Lower lobe of right lung (tissue), 2 donors: ENCODE measurements at places on chromosomes 7 and 10.

GRCh38 chr7:136925044-136925443 lies 56.6 kb downstream of the CHRM2 start:
- H3K27me3 ChIP-seq: no peaks in the 10 kb centered on the region
- no peak for DNase-seq
- no peaks in the 10 kb centered on the region for H3K36me3 ChIP-seq

GRCh38 chr7:103636153-103636552 lies 190.1 kb upstream of the SLC26A5 start:
- DNase-seq: no peak
- H3K27me3 ChIP-seq: no peaks in the 10 kb centered on the region
- H3K4me3 ChIP-seq: no peak overlapping the region
- no peak overlapping the region for H3K27ac ChIP-seq

DNA sequence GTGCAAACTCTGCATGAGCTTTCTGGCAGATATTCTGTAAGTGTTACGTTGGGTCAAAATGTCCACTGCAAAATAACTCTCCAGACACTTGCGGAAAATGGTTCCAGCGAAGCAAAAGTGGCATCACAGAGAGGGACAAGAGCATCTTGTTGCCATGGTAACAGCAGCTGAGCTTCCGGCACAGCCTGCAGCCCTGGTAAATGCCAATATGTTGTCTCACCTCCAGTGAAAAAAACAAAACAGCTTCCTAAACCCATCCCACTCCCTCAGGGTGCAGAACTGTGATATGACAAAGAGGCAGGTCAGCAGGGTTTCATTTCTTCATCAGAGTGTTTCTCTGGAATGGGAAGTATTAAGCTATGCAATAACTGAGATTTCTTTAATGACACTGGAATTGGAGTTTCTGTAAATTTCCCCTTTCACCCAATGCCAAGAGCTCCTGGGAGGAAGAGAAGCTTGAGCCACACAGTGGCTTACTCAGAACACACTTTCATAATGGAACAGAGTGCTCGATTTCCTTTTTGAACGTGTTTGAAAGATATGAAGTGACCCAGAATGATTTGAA lies 65.6 kb downstream of the FOXI2 start:
- H3K36me3 ChIP-seq: no peaks in the 10 kb centered on the region
- DNase-seq: no peak
- no peaks in the 10 kb centered on the region for H3K4me1 ChIP-seq

DNA sequence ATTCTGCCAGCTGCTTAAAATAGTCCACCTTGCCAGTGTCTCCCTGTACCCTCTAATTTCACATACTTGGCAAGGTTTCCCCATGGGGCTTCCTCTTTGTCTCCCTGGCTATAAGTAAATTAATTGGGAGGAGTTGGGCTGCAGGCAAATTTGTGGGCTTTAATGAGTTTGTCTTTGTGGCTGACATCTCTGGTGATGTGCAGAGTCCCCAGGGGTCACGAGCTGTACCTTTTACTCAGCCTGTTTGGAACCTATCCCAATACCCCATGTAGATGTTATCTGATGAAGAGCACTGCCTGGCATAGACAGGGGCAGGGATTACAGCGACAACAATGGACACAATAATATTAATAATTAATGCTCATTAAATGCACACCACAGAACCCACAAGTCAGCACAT lies 132.5 kb downstream of the SLIT1 start:
- H3K4me1 ChIP-seq: no peaks in the 10 kb centered on the region
- no peaks in the 10 kb centered on the region for H3K36me3 ChIP-seq
- DNase-seq: no peak
- no peak overlapping the region for H3K27ac ChIP-seq
- no peak overlapping the region for H3K4me3 ChIP-seq

- no peak overlapping the region for H3K27ac ChIP-seq
- no peaks in the 10 kb centered on the region for H3K36me3 ChIP-seq
- H3K27me3 ChIP-seq: no peaks in the 10 kb centered on the region
- no peak overlapping the region for H3K4me3 ChIP-seq
- H3K4me1 ChIP-seq: peaks cover 4% of the 10 kb centered on the region
- no peak for DNase-seq
These were observed 15.3 kb upstream of the KCNIP2 start for GRCh38 chr10:101858723-101859500.

GRCh38 chr10:61021926-61022325 lies 77.9 kb upstream of the RHOBTB1 start:
- H3K27me3 ChIP-seq: no peaks in the 10 kb centered on the region
- no peak for DNase-seq
- no peak overlapping the region for H3K27ac ChIP-seq
- H3K4me1 ChIP-seq: no peaks in the 10 kb centered on the region
- no peak overlapping the region for H3K4me3 ChIP-seq

- no peaks in the 10 kb centered on the region for H3K36me3 ChIP-seq
These were observed 21.8 kb downstream of the ASZ1 start for GRCh38 chr7:117405519-117405918.

DNA sequence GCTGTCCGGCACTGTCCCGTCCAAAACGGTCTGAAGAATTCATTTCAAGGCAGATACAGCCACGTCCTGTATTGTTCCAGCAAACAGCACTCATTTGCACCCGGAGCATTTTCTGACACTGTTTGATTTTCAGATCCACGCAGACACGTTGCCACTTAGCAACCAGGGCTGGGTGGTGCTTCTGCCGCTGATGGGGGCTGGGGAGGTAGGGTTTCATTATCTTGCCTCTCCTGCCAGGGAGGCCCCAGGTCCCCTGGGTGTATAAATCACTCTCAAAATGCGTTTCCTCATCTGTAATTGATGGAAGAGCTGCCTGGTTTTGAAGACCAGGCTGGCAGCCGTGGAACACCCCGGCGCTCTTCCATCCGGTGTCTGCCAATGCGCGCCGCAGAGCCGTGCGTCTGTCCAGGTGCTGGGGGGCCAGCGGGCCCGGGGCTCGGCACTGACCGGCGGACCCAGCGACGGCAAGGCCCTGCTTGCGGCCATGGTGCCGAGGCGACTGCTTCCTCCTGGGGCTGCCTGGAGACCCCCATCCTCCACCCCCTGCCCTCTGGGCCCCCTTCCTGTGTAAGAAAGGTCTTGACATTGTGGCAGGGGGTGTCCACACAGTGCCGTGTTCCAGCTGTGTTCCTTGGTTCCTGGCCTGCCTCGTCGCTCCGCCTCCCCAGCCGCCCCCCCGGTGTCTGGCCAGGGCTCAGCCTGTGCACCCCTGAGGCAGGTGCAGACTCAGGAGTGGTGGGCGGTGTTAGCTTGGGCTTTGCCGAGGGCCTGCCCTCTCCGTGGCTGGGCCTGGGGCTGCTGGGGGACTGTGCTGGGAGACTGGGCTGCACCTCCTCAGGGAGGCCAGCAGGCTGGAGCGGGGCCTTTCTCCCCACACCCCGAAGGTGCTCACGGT lies 16.6 kb downstream of the ADGRA1 start:
- no peak overlapping the region for H3K27ac ChIP-seq
- H3K4me3 ChIP-seq: no peak overlapping the region
- no peaks in the 10 kb centered on the region for H3K4me1 ChIP-seq
- peaks cover 56% of the 10 kb centered on the region for H3K27me3 ChIP-seq
- H3K36me3 ChIP-seq: no peaks in the 10 kb centered on the region
- no peak for DNase-seq

- no peaks in the 10 kb centered on the region for H3K27me3 ChIP-seq
- no peaks in the 10 kb centered on the region for H3K4me1 ChIP-seq
- H3K36me3 ChIP-seq: no peaks in the 10 kb centered on the region
- no peak overlapping the region for H3K4me3 ChIP-seq
- DNase-seq: no peak
These were observed 152.7 kb downstream of the CUX1 start for GRCh38 chr7:101969997-101970585.

GRCh38 chr10:2111965-2112364 lies 374.6 kb upstream of the ADARB2 start:
- no peak overlapping the region for H3K4me3 ChIP-seq
- no peaks in the 10 kb centered on the region for H3K36me3 ChIP-seq
- H3K27ac ChIP-seq: no peak overlapping the region
- H3K4me1 ChIP-seq: no peaks in the 10 kb centered on the region

GRCh38 chr7:45880433-45880860 lies 7.6 kb upstream of the CCDC201 start:
- peaks cover 6% of the 10 kb centered on the region for H3K27me3 ChIP-seq
- no peak for DNase-seq
- H3K36me3 ChIP-seq: no peaks in the 10 kb centered on the region
- H3K27ac ChIP-seq: no peak overlapping the region
- no peaks in the 10 kb centered on the region for H3K4me1 ChIP-seq

- no peaks in the 10 kb centered on the region for H3K36me3 ChIP-seq
- no peaks in the 10 kb centered on the region for H3K27me3 ChIP-seq
- H3K4me1 ChIP-seq: no peaks in the 10 kb centered on the region
- H3K27ac ChIP-seq: no peak overlapping the region
These were observed 394.1 kb upstream of the PHF14 start for GRCh38 chr7:10579561-10579960.

GRCh38 chr10:118799777-118800176 lies 45.0 kb upstream of the CACUL1 start:
- no peak for DNase-seq
- no peak overlapping the region for H3K27ac ChIP-seq
- no peaks in the 10 kb centered on the region for H3K4me1 ChIP-seq
- H3K27me3 ChIP-seq: no peaks in the 10 kb centered on the region
- H3K36me3 ChIP-seq: no peaks in the 10 kb centered on the region
